ENCODE measurements at places on chromosomes 16 and 17.

- DNase-seq: no peak
Measured at GRCh38 chr17:59826706-59827453, 65.9 kb downstream of the TUBD1 start.

DNA sequence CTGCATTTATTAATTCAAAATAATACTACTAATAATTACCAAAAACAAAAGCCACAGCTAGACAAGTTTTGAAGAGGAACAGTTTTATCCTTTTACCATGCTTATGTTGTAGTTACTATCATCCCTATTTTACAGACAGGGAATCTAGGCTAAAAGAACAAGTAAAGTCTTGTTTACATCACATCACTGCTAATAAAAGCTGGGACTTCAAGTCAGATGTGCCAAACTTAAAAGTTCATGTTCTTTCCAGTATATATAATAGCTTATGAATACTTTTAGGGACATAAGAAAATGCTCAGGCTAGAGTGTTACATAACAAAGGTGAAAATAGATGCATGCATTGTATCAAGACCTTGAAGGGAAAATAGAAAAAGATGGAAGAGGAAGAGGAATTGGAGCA, 234.2 kb downstream of the CDH11 start:
- no peak for DNase-seq

GRCh38 chr16:75868636-75869632, 142.6 kb upstream of the CPHXL start:
- no peak for DNase-seq

DNA sequence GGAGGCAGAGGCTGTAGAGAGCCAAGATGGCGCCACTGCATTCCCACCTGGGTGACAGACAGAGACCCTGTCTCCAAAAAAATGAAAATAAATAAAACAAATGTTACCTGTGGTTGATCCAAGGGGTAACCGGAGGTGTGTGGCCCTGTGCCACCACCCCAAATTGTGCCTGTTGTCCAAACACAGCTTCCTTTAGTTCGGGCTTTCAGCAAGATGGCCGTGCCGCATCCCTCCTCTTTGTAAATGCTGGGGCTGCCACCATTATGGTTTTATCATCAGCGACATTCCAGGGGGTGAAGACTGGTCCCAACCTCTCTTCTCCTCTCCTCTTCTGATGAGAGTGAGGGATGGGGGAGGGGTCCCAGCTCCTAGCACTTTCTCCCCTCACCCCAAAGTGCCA, at the start of gene C16orf92:
TSS of gene C16orf92 (plus strand) at position 312 of the 400 bp plus-strand sequence. CDS start 143 bp downstream, outside the sequence.
- no peak for DNase-seq

- no peak for DNase-seq
Measured at GRCh38 chr17:50611634-50612033, 23.0 kb upstream of the ABCC3 start.

- no peak for DNase-seq
Measured at GRCh38 chr17:925817-926216, 53.8 kb downstream of the NXN start.
